ENCODE measurements at places on chromosomes 2 and 18.
A peak's percentile ranks its signal among the peaks of the same experiment; 100 is the strongest.

GRCh38 chr2:200159357-200159707 lies 147.2 kb upstream of the SPATS2L start:
- DNase-seq = no peak

- DNase-seq = no peak
These were observed 157.1 kb downstream of the GBX2 start for GRCh38 chr2:236010920-236011685.

GRCh38 chr2:235495373-235496238 lies 1.8 kb downstream of the AGAP1 start:
- DNase-seq = no peak

GRCh38 chr2:223082706-223083105 lies 30.7 kb downstream of the KCNE4 start:
- DNase-seq = no peak

DNA sequence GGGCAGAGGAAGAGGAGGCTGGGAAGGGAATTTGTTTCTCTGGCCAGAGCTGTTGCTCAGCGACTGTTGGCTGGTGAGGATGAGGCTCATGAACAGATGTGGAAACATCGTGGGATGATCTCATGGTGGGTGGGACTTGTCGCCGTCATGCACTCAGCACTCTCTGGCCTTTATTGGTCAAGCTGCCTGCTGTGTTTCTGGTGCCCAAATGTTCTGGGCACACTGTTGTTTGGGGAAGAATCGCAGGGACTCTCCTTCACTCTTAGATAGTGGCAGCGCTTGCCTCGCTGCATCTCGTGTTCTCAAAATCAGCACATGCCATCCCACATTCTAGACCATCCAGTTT lies 145.6 kb downstream of the AGAP1 start:
- DNase-seq = no peak

DNA sequence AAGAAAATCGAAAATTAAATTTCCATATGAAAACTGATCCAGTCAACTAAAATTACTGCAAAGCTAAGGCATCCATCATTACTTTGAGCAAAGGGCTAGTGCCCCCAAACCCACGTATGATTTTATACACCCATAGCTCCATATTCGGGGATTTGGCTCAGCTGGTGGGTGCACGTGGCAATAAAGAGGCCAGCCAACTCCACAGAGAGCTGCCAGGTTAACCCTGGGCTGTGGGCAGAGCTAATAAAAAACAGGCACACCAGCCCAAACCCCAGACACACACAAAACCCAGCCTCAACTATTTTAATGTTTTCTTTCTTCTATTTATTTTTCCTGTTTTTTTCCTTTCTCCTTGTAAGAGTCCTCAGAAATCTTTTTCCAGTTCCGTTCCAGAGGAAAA lies 151.3 kb upstream of the SOX11 start:
- no peak for DNase-seq

DNA sequence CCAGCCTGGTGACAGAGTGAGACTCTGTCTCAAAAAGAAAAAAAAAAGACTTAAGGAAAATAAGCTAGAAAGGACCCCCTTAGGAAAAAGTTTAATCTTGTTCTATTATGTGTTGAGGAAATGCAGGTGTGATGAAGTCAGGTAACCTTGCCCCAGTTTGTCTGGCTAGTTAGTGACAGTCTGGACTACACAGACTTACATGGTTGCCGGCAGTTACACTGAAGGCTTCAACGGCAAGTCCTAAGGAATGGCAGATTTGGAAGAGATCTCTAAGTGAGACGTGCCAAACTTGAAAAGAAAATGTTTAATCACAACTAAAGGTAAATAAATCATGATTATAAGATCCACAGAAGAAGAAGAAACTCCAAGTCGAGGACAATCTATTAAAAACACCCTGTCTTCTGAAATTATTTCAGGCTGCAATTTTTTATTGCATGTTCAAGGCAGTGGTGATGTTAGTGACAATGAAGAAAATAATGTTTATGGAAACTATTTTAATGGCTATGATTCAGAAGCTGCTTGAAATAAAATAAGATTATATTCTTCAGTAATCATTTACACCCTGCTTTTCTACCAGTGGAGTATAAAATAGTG lies 84.2 kb downstream of the TTC27 start:
- no peak for DNase-seq

GRCh38 chr2:179985163-179985820 lies 21.8 kb downstream of the CWC22 start:
- no peak for DNase-seq

GRCh38 chr2:25314514-25315315 lies 27.0 kb downstream of the DNMT3A start:
- peak; percentile 79 for DNase-seq

GRCh38 chr18:60176259-60176658 lies 196.3 kb downstream of the MC4R start:
- no peak for DNase-seq

DNA sequence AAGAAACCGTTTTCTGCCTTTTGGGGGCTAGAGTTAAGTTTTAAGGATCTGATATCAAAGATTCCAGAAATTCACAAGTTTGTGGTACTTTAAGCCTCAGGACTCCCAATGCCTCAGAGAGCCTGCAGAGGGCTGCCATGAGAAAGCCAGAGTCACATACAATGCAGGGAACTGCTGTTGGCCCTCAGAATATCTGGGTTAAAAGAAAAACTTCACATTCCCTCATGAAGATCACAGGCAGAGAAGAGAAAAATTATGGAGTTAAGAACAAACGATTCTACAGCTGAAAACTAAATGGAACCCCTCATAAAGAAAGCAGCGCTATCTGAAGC lies 39.5 kb downstream of the HDAC4 start:
- no peak for DNase-seq

GRCh38 chr2:191059308-191059707 lies 45.3 kb upstream of the STAT1 start:
- DNase-seq = no peak

GRCh38 chr2:232260075-232260474 lies 118.5 kb upstream of the ALPP start:
- DNase-seq = no peak

- DNase-seq = no peak
These were observed 54.9 kb downstream of the SRD5A2 start for GRCh38 chr2:31525876-31526275.

DNA sequence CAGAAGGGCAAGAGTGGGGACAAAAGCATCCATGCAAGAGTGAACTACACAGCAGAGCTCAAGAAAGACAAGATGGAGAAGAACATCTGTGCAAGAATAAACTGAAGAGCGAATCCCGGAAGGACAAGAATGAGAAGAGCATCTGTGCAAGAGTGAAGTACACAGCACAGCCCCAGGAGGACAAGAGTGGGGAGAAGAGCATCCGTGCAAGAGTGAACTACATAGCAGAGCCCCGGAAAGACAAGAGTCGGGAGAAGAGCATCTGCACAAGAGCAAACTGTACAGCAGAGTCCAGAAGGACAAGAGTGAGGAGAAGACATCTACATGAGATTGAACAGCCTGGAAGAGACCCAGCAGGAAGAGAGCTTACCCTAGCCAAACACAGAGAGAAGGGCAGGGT lies 284.6 kb downstream of the PIEZO2 start:
- no peak for DNase-seq

GRCh38 chr18:26667046-26667445 lies 118.7 kb upstream of the KCTD1 start:
- DNase-seq = no peak

GRCh38 chr2:85237849-85238565 lies 89.8 kb downstream of the TGOLN2 start:
- DNase-seq = no peak

- no peak for DNase-seq
These were observed 434.7 kb upstream of the SETBP1 start for GRCh38 chr18:44246001-44246400.

DNA sequence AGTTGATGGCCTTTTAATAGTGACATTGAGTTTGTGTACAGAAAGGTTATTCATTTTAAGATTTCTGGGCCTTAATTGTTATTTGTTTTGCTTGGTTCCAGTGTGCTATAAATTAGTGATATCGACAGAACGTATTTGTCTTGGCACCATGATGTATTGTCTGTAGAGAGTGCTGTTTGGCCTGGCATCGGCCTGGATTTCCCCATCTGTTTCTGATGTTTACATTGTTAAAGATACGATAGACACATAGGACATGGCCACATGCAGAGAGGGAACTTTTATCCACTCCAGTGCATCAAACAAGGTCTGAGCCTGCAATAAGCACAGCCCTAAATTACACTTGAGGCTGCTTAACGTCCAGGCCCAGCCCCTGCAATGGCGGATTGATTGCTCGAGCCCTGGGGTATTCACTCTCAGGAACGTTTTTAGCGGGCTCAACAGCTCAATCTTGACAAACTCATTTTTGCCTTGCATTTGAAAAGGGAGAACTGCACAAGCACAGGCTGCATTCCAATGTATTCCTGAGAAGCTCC lies 144.7 kb downstream of the SLC4A3 start:
- no peak for DNase-seq

GRCh38 chr18:70377317-70377799 lies 88.5 kb downstream of the SOCS6 start:
- DNase-seq = no peak

DNA sequence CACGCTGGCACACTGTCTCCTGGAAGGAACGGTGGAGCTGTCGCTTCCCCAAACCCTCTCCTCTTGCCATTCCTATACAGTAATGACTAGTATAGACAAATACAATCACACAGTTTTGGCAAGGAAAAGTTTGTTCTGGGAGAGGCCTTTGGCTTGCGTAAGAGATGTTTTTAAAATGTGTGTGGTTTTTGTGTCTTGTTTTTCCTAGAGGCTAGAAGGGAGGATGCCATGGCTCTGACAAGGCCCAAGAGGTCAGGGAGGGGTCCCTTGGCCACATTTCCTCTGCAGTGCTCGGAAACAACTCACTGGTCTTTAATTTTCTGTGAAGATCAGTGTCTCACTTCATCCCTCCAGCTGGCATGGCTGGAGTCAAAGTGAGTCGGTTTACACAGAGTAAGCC lies 195.9 kb downstream of the SH3RF3 start:
- no peak for DNase-seq

- no peak for DNase-seq
These were observed 859.1 kb upstream of the GCFC2 start for GRCh38 chr2:76569819-76570218.

GRCh38 chr2:54634021-54634420 lies 89.4 kb upstream of the EML6 start:
- no peak for DNase-seq

GRCh38 chr18:21486905-21487437 lies 113.5 kb downstream of the ESCO1 start:
- no peak for DNase-seq

- DNase-seq = no peak
These were observed 121.6 kb downstream of the FAM210A start for GRCh38 chr18:13604786-13605185.
